COLO829 (cell line): ENCODE measurements at places on chromosomes 4 and X.

DNA sequence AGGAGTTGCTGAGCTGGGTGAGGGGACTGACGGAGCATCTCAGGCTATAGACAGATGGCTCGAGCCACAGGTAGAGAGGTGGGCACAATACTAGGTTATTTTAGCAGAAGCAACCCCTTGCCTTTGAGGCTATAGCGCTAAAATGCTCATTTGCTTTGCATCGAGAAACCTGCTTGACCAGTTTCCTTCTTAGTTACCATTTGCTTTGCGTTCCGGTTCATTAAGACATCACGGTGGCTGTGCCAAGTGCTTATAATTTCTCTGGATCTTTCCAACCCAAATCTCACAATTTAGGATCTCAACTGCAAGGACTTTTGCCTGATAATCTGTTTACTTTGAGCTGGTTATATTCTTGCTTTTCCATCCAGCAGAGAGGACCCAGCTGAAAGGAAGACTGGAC lies 40.8 kb downstream of the DLG3 start:
- DNase-seq = no peak

- DNase-seq = no peak
Measured at GRCh38 chr4:101651778-101652177, 138.8 kb upstream of the BANK1 start.

- no peak for DNase-seq
Measured at GRCh38 chrX:134990475-134990800, 353 bp upstream of the SMIM10 start.

GRCh38 chrX:120570011-120570600 lies 9.3 kb upstream of the CUL4B start:
- no peak for DNase-seq

DNA sequence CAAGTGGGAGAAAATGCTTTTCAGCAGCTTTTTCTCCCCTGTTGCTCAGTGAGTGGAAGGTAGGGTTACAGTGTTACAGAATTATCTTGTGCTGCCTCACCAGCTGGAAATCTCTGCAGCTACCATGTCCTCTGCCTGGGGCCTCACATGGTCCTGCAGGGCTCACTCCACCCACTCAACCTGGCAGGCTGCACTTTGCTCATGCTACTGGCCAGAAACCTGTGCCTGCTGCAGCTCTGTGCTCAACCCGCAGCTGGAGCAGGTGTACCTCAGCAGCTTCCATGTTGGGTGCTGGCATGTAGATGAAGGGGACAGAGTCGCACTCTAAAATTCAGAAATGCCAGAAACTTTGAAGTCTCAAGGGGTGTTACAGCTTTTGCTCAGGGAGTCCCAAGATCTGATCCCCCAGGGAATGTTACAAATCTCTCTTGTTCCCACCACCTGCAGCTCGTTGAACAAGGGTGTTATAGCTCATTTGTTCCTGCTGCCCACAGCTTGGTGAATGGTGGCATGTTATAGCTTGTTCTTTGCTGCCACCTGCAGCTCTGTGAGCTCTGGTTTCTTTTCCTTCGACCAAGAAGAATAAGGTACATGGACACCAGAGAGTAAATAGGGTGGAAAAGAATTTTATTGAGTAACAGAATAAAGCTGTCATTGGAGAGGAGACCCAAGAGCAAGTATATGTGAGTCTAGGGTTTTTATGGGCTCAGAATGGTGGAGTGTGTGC lies 845.8 kb downstream of the TECRL start:
- no peak for DNase-seq

DNA sequence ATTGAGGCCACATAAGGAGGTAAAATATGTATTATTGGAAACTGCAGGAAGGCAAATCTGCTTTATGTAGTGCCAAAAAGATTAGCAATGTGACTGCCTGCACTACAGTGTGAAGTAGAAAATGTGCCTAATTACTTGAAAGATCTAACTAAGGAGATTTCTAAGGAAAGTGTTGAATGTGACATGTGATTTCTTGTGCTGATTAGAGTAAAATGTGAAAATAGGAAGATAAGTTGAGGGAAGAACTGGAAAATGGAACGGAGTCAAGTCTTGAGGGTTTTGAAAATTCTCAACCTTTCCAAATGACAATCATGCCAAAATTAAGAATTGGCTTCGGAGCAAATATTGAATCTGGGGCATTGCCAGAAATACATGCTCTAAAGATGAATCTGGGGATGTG lies 209.5 kb upstream of the SPOCK3 start:
- no peak for DNase-seq

GRCh38 chr4:100299046-100299840 lies 109.0 kb upstream of the DDIT4L start:
- peak; percentile 54 for DNase-seq

DNA sequence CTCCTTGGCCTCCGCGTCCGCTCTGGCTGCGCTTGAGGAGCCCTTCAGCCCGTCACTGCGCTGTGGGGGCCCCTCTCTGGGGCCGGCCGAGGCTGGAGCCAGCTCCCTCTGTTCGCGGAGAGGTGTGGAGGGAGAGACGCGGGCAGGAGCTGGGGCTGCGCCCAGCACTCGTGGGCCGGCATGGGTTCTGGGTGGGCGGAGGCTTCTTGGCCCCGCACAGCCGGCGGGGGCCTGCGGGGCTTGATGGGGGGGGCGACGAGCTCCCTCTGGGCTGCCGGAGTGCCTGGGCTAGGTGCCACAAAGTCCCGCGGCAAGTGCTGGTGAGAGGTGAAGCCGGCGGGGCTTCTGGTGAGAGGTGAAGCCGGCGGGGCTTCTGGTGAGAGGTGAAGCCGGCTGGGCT lies 61.9 kb downstream of the ANKRD50 start:
- DNase-seq = no peak

GRCh38 chr4:78560296-78560963 lies 8.9 kb downstream of the ANXA3 start:
- DNase-seq = peak; percentile 66
